HT-29 (cell line): ENCODE measurements at places on chromosomes 4 and X. TPM values are rescaled to one million over a fixed set of nuclear protein-coding genes. Genes with fewer than 3 reads are reported as not detected.
A peak's percentile ranks its signal among the peaks of the same experiment; 100 is the strongest.

DNA sequence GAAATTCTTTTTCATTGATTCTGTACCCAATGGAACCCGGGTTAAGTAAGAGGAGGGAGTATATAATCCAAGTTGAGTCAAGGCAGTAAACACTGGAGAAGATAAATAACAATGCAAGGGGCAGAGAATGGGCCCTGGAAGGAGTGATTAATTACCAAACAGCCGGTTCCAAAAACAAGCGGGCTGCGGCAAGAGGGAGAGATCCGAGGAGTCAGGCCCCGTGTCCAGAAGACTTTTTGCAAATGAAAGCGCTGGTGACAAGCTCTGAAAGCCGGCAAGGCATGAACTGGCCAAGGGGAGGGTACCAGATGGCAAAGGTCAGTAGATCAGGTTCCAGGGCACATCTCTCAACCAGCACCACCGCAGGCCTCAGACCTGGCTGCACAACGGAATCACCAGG is 294.9 kb downstream of the BCOR start:
- DNase-seq = no peak

GRCh38 chrX:140767646-140768045 is 58.1 kb downstream of the LINC00632 start:
- no peak for DNase-seq

DNA sequence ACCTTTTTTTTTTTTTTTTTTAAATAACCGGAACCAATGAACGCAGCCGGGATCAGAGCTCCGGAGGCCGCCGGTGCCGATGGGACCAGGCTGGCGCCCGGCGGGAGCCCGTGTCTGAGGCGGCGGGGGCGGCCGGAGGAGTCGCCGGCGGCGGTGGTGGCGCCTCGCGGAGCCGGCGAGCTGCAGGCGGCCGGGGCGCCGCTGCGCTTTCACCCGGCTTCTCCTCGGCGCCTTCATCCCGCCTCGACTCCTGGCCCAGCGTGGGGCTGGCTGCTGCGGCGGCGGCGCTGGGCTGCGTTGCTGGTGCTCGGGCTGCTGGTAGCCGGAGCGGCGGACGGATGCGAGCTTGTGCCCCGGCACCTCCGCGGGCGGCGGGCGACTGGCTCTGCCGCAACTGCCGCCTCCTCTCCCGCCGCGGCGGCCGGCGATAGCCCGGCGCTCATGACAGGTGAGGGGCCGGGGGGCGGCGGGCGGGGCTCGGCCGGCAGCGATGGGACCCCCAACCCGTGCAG is 337 bp downstream of the STIM2 start:
- DNase-seq = peak; percentile 65

The GYPA gene
- not detected in 2 replicates for total RNA-seq

- no peak for DNase-seq
Observed at GRCh38 chr4:13349096-13349495, 135.0 kb downstream of the RAB28 start.

- no peak for DNase-seq
Observed at GRCh38 chr4:70754470-70754869, 32.7 kb downstream of the RUFY3 start.

The NPNT gene
- 25.7 and 35.4 TPM in 2 replicates for total RNA-seq

The CC2D2A gene
- 2.9 and 5.3 TPM in 2 replicates for total RNA-seq

DNA sequence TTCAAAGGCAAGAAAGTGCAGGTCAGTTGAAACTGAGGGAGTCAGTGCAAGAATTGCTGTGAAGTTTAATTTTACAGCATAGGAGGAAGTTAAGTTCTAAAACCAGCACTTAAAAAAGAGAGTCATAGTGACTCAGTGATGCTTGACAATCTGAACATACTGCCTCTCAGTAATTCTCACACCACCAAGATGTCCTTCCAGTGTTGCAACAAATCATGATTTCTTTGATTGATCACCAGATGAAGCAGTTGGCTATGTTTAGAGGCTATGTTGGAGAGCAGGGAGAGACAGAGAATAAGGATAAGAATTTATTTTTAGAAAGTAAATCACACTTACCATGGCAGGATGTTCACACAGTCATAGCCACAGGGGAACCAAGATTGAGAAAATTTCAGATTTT is 13.2 kb downstream of the TRIM2 start:
- DNase-seq = no peak

The BEX4 gene
- not detected in 2 replicates for total RNA-seq

The CPLX1 gene
- total RNA-seq = 0.28 and 0.73 TPM in 2 replicates

GRCh38 chr4:110049951-110050925 is 137.6 kb downstream of the EGF start:
- peak; percentile 62 for DNase-seq

The LUZP4 gene
- total RNA-seq = not detected in 2 replicates

DNA sequence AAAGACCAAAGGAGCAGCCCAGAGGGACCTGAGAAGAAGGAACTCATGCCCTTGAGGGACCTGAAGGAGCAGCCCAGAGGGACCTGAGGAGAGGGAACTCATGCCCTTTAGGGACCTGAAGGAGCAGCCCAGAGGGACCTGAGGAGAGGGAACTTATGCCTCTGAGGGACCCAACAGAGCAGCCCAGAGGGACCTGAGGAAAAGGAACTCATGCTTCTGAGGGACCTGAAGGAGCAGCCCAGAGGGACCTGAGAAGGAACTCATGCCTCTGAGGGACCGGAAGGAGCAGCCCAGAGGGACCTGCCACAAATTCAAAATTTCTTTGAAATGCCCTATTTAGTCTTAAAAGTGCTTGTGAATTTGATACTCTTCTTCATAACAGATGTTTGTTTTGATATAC is 48.5 kb upstream of the TMEM154 start:
- DNase-seq = no peak

DNA sequence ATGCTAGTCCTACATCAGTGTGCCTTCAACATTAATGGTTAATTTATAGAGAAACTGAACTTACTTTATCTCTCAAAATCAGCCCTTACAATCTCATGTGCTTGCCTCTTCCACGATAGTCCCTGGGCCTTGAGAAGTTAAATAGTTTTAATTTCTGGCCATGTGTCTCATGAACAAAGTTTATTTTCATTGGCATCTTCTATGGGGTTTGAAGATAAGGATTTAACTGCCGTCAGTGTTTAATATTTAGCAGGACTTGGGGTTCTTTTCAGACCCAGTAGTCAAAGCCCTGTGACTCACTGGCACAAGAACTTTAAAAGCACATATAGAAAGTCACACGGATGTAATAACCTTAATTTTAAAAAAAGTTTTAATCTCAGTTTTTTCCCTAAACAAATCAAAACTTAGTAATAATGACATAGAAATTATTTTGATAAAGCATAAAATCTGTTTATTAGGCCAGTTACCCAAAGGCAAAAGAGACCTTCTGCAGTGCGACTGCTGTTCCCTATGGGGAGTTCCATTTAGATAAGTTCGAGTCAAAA is 10.1 kb upstream of the MPP1 start:
- no peak for DNase-seq

DNA sequence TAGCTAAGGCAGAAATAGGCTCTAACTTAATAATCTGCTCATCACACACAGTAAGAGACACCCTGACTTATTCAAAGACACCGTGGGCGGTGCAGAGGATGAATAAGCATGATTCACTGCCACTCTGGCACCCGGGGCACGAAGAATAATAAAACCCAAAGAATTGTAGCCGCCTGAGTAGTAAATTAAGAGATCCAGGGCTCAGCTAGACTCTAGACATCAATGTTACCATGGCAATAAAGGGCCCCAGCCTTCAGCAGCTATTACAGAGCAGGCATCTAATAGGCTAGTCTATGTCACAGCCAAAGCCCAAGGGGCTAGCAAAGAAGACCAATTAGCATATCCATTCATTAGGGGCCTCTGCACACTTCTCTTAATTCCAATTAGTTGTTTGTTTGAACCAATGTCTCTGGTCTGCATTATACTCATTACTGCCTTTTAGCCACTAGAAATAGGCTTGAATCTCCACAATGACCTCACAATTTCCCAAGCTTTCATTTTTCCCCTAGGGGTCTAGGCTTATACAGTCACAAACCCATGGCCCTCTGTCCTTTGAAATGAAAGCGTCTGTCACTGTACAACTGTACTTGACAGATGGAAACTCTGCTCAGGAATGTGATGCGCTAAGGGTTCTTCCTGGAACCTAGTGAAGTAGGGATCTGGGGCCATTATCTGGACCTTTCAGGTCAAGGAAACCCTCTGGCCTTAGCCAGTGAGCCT is 3.0 kb upstream of the ATP1B4 start:
- no peak for DNase-seq

The STK26 gene
- total RNA-seq = 18.8 and 25.8 TPM in 2 replicates

DNA sequence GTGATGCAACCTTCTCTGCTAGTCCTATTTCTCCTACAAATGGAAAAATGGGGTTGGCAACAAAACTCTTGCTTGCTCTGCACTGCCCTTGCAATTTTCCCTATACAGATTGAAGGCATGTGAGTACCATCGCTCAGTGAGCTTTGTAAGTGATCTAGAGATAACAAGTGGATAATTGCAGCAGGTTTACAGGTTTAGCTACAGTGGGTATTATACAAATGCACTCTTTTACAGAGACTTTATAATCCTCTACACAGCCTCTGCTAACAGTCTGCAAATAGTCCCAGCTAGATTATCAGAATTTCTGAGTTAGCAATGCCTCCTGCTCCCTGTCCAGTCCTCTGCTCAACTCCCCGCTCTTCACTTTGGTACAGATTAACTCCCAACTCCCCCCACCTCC is 11.1 kb downstream of the LEF1 start:
- DNase-seq = no peak

- DNase-seq = no peak
Observed at GRCh38 chr4:153495480-153496193, 29.5 kb downstream of the TMEM131L start.

GRCh38 chrX:1295550-1295949 is 26.9 kb downstream of the CSF2RA start:
- DNase-seq = no peak

GRCh38 chr4:19547463-19547862 is 704.2 kb upstream of the SLIT2 start:
- DNase-seq = no peak

The BTK gene
- not detected in 2 replicates for total RNA-seq

DNA sequence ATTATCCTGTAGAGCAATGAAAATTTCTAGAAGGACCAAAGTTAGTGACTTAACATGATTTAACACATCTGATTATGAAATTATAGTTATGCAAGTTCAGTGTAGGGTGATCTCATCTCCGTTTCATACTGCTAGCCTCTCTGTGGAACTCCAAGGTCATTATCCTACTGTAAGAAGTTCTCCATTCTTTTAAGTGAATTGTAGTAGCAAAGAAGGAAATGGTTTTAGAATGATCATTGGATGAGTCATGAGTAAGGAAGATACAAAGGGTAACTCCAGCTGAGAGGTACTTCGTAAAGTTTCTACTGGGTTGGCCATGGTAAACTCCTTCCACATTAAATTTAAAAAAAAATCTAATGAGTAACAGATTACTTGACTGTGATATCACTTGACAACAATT is 215.0 kb upstream of the GIMD1 start:
- DNase-seq = peak; percentile 54

- no peak for DNase-seq
Observed at GRCh38 chrX:51766546-51766945, 23.3 kb downstream of the GSPT2 start.

- DNase-seq = no peak
Observed at GRCh38 chr4:149555146-149555545, 260.5 kb downstream of the IQCM start.

The NXF2 gene
- total RNA-seq = not detected in 2 replicates

DNA sequence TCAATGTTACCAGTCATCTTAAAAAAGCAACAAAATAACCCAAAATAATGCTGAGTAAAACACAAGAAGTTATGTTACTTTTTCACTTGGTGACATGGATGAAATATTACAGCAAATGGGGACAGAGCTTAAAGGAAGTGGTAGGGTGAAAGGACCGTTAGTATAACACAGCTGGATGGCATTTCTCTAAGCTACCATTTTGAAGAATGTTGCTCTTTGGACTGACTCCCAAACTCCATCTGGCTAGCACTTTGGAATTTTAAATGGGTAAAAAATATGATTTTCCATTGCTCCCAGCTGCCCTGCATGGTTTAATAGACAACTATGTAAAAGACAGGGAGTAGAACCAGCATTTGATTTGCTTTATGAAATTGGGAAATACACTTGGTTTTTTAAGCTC is 27.6 kb downstream of the CLCN5 start:
- DNase-seq = no peak

The STATH gene
- total RNA-seq = not detected in 2 replicates

- no peak for DNase-seq
Observed at GRCh38 chrX:152520653-152521052, 69.5 kb upstream of the GABRA3 start.

The HCCS gene
- 12.7 and 14.0 TPM in 2 replicates for total RNA-seq

The SMIM31 gene
- 0.05 and 0.25 TPM in 2 replicates for total RNA-seq

The PCDH11X gene
- not detected in 2 replicates for total RNA-seq

GRCh38 chr4:138475116-138475515 is 233.0 kb upstream of the SLC7A11 start:
- no peak for DNase-seq

GRCh38 chrX:44352758-44353157 is 9.3 kb upstream of the EFHC2 start:
- no peak for DNase-seq

- no peak for DNase-seq
Observed at GRCh38 chr4:120816296-120816965, 106.1 kb downstream of the PRDM5 start.

DNA sequence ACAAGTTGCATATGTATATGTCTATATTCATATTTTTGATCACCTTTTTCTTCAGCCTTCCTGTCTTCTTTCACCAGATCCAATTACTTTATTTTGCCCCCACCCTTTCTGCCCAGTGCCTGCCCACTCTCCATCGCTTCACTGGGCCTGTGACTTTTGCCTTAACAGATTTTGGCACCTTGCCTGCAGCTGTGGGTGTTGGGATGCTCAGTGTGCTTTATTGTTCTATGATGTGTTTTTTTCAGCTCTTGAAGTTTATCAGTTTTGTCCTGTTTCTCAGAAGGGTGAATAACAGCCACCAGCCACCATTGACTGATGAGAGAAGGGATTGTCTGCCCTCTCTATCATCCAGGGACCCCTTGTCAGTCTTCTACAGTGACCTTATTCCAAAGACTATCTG is 77.2 kb upstream of the GALNT7 start:
- DNase-seq = no peak

- DNase-seq = no peak
Observed at GRCh38 chr4:41072021-41072777, 142.1 kb downstream of the APBB2 start.

The AKAP14 gene
- total RNA-seq = not detected in 2 replicates
